ENCODE measurements at places on chromosomes 12 and 14.

- DNase-seq = no peak
Measured at GRCh38 chr12:5096241-5096924, 52.7 kb downstream of the KCNA5 start.

GRCh38 chr14:91545946-91546716, 36.0 kb upstream of the PPP4R3A start:
- no peak for DNase-seq

- no peak for DNase-seq
Measured at GRCh38 chr14:41718477-41719166, 111.9 kb downstream of the LRFN5 start.

DNA sequence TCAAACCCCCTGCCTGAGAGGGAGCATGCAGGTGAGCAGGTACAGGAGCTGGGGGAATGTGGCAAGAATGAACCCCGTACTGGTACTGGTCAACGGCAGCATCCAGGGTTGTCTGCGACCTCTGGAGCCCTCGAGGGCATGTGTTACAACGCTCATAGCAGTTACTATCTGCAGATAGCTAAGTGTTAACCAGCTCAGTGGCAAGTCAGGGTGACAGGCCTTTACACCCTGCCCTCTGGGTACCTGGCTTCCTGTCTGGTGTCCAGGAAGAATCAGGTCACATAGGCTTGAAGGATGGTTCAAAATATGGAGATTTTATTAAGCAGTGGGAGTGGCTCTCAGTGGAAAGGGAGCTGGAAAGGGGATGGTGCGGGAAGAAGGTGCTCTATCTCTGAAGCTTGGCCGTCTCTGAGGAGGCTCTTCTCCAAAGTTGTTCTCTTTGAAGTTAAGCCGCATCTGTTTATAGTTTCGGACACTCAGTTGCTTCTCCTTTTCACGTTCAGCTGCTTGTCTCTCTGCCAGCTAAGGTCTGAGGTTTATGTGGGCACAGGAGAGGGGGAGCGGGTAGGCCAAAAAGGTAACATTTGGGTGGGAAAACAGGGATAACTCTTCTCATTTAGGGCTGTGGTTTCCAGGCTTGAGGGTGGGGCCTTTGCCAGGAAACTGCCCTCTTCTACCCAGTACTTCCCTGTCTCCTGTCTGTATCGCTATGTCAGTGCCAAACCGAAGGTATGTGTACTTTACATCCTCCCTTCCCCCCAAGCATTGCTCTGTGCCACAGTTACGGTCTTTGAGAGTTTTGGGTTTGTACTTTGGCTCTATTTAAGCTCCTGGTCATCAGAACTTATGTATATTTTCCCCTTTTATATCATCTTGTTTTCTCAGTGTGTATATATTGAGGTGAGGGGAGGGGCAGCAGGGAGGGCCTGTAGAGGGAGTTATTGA, 305.8 kb downstream of the RGS6 start:
- DNase-seq = no peak

DNA sequence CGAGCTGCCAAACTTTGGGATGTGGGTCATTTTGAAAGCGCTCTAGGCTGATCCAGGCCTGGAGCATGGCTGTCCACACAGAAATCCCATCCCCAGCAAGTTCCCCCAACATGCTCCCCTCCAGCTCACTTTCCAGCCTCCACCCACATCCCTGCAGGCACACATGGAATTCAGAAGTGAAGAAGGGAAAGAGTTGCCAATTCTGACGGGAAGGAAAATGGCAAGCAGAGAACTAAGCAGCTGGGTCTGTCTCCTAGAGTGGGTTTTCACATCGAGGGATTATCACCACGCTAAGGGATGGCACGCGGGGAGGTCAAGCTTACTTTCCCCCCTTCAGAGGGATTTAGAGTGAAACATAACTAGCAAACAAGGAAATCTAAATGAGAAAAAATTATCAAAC, 142.3 kb downstream of the RIMBP2 start:
- no peak for DNase-seq

- DNase-seq = no peak
Measured at GRCh38 chr14:76958020-76958979, 70.2 kb downstream of the IRF2BPL start.

DNA sequence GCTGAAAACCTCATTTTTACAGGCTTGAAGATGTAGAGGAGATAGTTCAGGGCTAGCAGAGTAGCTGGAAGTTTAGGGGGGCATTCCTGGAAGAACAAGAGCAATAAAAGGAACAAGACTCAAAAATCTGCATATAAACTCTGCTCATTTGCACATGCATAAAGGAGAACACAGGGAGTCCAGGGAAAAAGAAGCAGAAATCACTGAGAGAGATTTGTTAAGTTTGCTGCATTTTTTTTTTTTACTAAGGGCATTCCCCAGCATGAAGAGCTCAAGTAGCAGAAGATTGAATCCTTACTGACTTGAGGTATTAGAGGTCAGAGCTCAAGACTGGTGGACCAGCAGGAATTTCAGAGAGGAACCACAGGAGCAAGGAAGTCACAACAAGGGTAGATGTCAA, 28.2 kb upstream of the BCL11B start:
- no peak for DNase-seq

GRCh38 chr12:47312808-47313426, 233.2 kb upstream of the AMIGO2 start:
- DNase-seq = no peak

DNA sequence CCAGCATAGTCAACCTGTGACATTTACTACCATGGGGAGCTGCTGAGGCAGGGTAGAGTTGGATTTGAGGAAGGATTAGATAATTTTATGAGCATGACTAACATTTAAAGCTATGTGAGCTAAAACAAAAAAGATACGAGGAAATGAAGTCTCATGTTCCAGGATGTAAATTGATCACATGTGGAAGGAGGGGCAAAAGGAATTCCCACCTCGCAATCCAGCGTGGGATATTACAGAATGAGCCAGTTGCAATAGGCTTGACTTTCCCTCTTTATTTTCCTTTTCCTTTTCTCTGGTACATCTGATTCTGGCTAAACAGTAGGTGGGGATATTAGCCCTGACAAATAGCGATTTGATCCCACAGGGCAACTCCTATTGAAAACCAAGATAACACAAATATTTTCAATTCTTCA, 214.9 kb upstream of the HMGA2 start:
- DNase-seq = no peak

- DNase-seq = peak; percentile 47
Measured at GRCh38 chr14:35814371-35815005, 5.4 kb upstream of the RALGAPA1 start.

- no peak for DNase-seq
Measured at GRCh38 chr12:53214221-53214620, 7.2 kb upstream of the ITGB7 start.

GRCh38 chr14:78885884-78886283, 715.7 kb downstream of the NRXN3 start:
- DNase-seq = no peak

GRCh38 chr12:57194253-57194652, 22.3 kb upstream of the NXPH4 start:
- DNase-seq = no peak

DNA sequence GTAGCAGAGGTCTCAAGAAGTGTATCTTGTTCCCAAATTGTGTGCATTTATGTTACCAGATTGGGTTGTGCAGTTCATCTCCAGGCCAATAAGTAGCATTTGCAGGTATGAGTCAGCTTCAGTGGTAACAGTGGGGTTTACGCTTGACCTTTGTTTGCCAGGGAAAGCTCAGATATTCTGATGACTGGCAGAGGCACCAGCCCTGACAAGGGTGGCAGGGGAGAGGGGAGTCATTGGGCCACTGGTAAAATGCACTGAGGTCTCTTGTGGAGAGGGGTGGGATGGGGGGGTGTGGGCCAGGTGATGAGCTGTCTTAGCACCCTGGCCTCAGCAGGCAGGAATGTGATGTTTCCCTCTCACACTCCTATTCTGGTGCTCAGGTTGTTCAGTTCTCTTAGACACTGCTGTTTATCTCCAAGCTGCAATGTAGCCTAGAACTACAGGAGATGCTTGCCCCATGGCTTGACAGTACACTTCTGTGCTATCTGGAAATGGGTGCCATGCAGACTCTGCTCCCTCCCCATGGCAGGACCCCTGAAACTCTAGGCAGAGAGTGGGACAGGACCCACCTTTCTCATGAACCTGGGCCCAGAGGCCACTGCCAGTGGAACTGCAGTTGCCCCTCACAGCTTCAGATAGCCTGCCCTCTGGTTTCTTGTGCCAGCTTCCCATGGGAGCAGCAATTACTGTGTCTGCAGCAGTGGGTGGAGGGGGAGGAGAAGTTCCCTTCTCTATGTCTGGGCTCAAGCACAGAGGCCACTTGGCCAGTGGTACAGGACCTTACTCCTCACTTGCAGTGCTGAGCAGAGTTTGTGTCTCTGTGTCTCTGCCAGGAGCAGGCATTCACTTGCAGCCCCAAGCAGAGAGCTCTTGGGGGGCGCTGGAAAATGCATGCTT, 31.9 kb downstream of the USP15 start:
- DNase-seq = no peak

- no peak for DNase-seq
Measured at GRCh38 chr14:93078870-93079269, 36.9 kb downstream of the ITPK1 start.

DNA sequence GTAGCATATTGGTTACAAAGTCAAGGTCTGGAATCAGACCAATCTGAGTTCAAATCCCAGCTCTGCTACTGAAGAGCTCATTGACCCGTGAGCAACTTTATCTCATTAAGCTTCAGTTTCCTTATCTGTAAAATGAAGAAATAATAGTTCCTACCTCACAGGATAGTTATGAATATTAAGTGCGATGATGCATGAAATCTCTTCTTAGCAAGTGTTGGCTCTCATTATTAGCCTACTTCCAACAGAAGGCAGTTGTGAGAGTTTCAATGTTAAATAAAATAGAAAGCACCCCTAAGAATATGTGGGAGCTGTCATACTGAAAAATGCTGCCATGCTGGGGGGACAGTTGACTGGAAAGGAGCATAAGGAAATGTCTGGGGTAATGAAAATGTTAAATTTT, 39.0 kb upstream of the ITPR2 start:
- no peak for DNase-seq

DNA sequence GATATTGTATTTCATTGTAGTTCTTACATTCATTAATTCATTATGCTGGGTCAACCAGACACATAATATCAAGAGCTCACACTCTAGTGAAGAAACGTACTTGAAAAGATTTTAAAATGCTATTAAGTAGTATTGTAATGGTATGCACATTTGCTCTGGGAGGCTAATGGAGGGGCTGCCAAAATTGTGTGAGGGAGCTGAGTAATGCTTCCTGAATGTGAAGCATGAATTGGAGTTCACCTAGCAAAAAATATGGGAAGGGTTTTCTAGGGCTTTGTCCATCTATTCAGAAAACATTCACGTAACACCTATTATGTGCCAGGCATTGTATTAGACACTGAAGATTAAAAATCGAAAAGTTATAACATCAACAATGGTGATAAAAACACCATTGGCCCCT, 403.8 kb upstream of the PDE3A start:
- DNase-seq = no peak

GRCh38 chr14:99685596-99685995, 1.5 kb downstream of the CYP46A1 start:
- DNase-seq = no peak

GRCh38 chr14:90510159-90510558, 113.3 kb downstream of the CALM1 start:
- no peak for DNase-seq

- no peak for DNase-seq
Measured at GRCh38 chr14:77067632-77068516, 30.2 kb upstream of the CIPC start.

GRCh38 chr12:85741046-85741445, 95.2 kb downstream of the RASSF9 start:
- no peak for DNase-seq

- no peak for DNase-seq
Measured at GRCh38 chr12:51525518-51525917, 65.5 kb upstream of the SCN8A start.

DNA sequence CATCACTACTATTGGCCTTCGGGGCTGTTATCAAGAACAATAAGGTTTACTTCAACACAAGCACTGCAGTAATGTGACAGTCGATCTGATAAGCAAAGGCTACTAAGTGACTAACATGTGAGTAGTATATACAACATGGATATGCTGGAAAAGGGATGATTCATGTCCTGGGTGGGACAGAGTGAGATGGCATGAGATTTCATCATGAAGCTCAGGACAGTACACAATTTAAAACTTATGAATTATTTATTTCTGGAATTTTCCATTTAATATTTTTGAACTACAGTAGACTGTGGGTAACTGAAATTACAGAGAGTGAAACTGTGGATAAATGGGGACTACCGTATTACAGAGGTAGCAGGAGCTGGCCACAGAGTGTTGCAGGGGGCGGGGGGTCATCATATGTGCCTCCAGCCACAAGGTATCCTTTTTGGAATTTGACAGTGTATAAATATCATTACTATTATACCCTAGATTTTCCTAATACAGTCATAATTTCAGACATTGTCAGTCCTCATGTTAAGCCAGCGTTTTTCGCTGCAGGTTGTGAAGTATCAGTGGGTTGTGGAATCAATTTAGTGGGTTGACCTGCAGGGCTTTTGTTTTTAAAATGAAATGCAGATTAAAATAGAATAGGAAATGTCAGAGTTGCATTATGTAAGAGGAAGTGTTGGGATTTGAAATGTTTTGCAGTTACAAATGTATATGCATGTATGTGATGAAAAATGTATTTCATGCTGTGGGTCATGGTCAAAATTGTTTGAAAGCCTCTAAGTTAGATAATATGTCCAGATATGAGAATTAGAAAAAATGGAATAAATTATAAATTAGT, 148.0 kb upstream of the NUDT4 start:
- DNase-seq = no peak

Measured in stimulated activated CD8-positive, alpha-beta memory T cell treated with anti-CD3 and anti-CD28 coated beads, Interleukin-15, amount 100 ng/mL, for 24 hours (primary cell).